AG09309 (cell line): ENCODE measurements at places on chromosomes 2 and 18.

DNA sequence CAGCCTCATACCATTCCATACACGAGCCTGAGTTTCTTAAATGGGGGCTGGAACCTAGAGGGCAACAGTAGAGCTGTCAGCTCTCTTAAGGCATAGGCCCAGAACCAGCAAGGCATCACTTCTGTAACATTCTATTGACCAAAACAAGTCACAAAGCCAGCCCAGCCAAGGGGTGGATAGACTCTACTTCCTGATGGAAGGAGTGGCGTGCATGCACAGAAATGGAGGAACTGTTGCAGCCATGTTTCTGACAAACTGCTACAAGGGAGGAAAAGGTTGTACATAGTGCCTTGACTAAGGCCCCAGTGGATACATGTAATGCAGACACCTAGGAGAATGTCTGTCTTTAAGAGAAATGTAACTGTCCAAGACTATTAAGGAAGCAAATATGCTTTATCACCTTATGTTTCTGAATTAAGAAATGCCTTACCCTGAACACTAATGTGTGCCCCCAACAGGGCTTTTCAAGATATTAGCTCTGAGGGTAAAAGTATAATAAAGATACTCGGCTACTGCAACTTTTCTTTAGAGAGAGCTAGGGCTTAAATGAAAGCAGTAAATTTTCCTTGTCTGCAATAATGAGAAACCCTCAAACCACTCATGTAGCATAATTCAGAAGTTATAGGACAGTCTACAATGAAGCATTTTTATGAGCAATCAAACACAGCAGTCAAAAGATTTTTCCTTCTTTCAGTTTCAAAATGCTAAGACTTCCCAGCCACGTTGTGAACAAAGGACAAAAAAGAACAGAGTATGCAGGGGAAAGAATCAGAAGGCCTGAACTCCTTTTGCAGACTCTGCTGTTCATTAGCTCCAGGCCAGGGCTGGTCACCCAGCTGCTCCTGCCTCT, 35.1 kb upstream of the CDC42EP3 start:
- DNase-seq = no peak

- DNase-seq = peak; percentile 98
Measured at GRCh38 chr18:54776282-54776977, 51.8 kb upstream of the RAB27B start.

DNA sequence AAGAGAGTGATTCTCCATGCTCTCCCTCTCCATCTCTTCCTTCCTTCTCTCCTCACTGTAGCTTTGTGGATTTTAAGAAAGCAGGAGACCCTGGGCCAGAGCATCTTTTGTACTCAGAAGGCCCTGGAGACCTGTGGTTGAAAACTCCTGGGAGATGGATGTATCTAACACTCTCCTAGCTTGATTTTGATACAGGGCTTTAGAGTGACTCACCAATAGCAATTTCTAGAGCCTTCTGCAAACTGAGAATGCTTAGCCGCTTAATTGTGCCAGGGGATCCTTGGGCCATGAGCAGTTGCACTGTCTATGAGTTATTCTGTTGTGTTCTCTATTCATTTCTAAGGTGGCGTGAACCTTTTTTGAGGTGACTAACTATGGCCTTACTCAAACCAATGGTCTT, 17.7 kb downstream of the HOXD1 start:
- DNase-seq = no peak

- no peak for DNase-seq
Measured at GRCh38 chr18:73942081-73942625, 205.5 kb downstream of the FBXO15 start.

DNA sequence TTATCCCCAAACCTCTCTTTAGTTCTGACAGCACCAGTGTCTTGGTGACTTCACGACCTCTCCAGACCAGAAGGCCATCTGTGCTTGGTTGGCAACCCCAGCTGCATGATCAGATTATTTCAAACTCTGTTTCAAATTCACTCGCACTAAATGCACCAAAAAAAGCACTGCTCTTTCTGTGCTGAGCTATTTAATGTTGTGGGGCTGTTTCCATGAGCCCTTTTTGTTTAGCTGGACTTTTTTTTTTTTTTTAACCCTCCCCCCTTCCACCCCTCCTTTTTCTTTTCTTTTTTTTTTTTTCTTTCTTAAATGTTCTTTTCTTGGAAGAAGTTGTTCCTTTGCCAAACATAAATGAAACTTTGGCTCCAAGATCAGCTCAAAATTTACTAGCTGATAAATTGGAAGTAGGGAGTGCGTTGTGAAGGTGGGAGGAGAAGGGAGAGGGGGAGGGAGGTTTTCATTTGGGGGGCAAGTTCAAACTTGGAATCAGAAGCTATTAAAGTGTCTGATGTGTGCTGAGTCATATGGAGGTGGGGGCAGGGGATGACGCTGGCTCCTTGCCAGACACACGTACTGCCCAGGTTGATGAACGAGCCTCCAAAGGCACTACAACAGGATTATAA, 543.0 kb upstream of the TNP1 start:
- DNase-seq = no peak
